Stimulated activated CD8-positive, alpha-beta memory T cell treated with anti-CD3 and anti-CD28 coated beads, Interleukin-7, amount 100 ng/mL, for 1 hour (primary cell): ENCODE measurements at places on chromosomes 7 and 10.

GRCh38 chr7:124460555-124460954, 305.0 kb downstream of the GPR37 start:
- no peak for DNase-seq

DNA sequence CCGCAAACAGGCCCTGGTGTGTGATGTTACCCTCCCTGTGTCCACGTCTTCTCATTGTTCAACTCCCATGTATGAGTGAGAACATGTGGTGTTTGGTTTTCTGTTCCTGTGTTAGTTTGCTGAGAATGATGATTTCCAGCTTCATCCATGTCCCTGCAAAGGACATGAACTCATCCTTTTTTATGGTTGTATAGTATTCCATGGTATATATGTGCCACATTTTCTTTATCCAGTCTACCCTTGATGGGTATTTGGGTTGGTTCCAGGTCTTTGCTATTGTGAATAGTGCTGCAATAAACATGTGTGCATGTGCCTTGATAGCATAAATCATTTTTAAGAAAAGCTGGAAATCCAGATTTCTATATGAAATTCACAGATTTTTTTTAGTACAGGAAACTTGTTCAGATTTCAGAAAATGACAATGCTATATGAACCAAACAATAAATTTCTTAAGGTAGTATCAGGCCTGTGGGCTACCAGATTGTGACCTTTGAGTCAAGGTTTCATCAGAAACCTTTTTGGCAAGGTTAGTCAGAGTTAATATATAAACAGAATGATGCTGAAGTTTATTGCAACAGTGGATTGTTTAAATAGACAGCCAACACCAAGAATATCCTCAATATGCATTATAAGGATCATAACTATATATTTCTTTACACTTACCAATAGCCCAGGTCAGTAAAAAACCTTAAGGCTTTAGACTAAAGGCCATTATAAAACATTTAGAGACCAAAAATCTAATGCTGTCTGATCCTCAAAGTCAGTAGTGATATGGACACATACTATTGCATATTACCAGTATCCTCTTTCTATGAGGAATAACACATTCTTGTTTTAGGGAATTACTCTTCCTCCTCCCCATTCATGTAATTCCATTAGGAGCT, 68.7 kb upstream of the PAPSS2 start:
- DNase-seq = no peak

- DNase-seq = no peak
Measured at GRCh38 chr7:155775691-155776090, 36.6 kb downstream of the SHH start.

- DNase-seq = no peak
Measured at GRCh38 chr10:110547139-110547761, 20.2 kb upstream of the SMC3 start.

- no peak for DNase-seq
Measured at GRCh38 chr10:49287689-49288340, 11.2 kb upstream of the C10orf71 start.

DNA sequence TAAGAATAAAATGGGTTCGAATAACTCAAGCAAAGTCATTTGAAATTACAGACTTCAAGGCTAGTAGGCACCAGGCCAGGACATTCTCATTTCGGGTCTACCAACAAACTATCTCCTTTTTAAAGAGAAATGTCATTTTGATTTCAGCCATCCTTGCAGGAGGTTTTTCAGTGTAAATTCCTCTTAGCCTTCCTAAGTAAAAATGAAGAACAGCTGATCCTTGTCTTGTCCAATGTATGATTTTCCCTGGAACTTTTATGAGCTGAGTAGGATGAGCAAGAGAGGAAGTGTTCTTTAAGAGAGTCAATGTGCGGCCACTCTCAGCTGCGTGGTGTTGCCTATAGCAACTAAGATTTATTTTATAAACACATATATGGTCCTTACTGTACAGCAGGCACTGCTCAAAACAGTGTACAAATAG, 110.1 kb downstream of the PLCE1 start:
- DNase-seq = no peak

DNA sequence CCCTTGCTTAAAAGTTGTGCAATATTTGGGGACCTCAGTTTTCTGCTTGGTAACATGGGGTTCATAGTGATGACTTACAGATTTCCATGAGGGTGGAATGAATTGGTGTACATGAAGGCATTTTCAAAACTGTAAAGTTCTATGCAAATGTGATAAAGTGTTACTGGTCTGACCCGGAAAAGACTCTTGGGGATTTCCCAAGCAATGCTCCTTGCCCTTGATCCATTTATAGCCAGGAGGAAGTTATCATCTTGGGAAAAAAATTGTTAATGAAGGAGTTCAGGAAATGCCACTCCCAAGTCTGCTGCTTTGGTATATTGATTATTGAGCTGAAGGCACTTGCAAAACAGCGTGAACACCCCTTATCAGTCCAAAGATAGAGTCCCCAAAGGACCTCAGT, 96.3 kb upstream of the ZPBP start:
- no peak for DNase-seq

DNA sequence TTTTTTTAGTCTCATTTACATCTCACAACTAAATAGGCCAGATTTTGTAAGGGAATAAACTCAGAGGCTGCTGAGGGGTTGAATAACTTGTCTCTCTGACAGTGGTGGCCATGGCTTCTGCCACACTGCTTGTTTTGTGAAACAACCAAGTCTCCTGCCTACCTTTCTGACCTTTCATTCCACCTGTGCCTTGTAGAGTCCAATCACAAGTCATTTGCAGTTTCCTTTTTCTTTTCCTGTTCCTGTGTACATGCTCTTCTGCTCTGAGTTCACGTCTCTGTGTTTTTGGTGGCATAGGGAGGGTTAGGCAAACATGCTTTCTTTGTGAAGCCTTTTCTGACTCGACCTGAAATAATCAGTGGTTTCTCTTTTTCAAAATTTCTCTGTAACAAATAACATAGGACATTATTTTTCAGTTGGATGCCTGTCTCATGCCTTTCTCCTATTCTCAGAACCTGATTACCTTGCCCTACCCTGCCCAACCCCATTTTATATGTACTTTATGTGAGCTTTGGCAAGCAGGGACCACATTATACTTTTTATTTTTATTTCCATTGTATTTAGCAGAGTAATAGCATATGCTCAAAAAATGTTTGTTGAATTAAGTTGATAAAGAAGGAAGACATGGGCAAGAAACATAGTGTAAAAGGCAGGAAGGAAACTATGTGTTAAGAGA, 81.7 kb downstream of the HDAC9 start:
- no peak for DNase-seq

DNA sequence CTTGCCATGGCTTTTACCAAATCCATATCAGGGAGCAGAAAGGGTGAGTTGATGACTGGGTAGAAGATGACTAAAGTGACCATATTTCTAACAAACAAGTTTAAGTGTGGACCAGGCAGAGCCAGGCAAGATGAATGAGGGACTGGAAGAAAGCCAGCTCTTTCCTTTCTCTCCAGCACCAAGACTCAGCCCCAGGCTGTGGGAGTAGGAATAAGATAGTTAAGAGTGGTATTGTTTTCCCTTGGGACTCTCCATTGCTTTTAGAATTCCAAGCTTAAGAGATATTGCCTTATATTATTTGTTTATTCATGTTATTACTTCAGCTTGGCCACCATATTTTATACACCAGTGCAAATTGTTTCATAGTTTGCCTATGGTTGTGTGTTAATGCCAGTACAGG, 28.8 kb upstream of the TSPAN33 start:
- no peak for DNase-seq

- DNase-seq = no peak
Measured at GRCh38 chr7:106887421-106887820, 22.3 kb downstream of the PIK3CG start.

- DNase-seq = no peak
Measured at GRCh38 chr10:3274414-3274813, 101.8 kb upstream of the PITRM1 start.

- DNase-seq = no peak
Measured at GRCh38 chr10:106053061-106053460, 1111.4 kb downstream of the SORCS1 start.

DNA sequence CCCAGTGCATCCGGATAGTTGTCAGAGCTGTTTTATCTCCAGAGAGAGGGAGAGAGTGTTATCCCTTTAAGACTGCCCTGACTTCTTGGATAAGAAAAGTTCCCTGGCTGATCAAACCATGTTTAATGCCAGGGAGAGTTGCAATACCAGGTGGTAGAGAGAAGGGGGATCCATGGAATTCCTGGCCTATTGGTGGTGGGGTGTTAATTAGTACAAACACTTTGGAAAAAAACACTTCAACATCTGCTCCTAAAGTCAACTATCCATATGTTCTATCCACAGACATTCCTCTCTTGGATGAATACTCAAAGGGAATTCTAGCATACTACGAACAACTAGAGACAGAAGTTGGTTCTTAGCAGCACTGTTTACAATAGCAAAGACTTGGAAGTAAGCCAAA, 307.2 kb downstream of the TCERG1L start:
- no peak for DNase-seq

DNA sequence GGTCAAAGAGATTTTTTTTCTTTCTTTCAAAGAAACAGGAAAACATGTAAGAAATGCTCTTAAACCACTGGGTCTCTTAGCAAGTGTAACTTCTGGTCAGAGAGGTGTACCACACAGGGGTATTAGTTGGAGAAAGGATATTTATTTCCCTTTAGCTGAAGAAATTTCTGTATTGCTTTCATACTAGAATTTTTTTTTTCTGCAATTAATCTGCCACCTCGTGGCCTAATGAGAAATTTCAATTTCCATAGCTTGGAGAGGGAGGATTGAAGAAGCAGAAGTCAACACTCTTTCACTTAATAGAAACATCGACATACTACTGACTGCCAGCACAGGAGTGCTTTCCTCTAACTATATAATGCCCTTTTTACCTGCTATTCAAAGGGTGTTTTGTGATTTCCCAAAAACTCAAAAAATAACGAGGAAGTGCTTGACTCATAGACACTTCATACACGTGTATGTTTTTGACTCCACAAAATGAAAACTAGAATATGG, 177.6 kb upstream of the NAMPT start:
- no peak for DNase-seq

- no peak for DNase-seq
Measured at GRCh38 chr10:427761-428519, 261.5 kb downstream of the DIP2C start.

DNA sequence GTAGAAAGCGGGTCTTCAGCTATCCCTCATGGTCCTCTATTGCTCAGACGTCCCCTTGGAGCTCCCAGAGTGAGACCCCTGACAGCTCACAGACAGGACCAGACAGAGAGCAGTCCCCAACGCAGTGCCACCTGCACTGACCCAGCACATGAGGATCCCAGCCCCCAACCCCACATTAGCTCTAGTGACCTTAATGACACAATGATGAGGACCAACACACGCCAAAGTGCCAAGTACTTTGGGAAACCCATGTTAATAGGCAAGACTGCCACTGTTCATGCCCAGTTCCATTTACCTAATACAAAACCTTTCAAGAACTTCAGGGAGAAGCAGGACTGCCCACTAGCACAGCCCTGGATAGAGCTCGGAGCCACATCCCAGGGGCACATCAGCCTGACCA, 5.7 kb upstream of the GRB10 start:
- DNase-seq = no peak

DNA sequence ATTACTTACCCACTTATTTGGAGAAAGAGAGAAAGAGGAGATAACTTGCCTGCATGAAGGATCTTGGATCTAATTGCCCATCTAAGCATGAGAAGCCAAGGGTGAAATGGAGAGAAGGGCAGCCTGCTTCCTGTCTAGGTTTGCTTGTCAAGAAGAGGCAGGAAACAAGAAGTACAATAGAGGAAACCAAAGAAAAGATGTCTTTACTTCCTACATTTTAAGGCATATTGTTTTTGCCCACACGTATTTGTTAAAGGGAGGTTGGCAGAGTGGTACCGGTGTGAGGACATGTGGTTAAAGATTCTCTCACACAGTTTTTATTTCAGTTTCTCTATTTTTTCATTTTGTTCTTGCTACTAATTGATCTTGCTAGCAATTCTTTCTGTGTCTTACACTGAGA, 6.0 kb upstream of the TAS2R38 start:
- DNase-seq = no peak

- DNase-seq = no peak
Measured at GRCh38 chr10:95706990-95707389, 13.3 kb upstream of the TCTN3 start.

GRCh38 chr7:47461161-47461560, 120.8 kb downstream of the TNS3 start:
- no peak for DNase-seq

- DNase-seq = no peak
Measured at GRCh38 chr7:128025380-128025779, 5.9 kb downstream of the LRRC4 start.

DNA sequence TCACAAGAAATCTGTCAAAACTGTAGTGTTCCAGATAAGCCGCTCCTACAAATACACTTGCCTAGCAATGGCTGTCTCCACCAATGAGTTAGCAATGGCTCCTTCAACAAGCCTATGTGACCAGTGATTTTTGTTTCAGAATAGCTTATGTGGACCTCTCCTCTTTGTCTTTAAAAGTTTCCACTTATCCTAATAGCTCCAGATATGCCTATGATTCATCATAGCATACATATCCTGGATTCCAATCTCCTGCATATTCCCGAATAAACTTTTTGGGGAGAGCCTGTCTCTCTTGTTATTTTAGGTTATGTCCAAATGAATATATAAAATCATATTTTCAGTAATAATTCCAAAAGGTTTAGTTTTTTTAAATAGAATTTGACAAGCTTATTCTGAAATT, 510.6 kb downstream of the ARL4A start:
- DNase-seq = no peak

- peak; percentile 48 for DNase-seq
Measured at GRCh38 chr7:74656441-74656836, 1.1 kb upstream of the GTF2I start.

- no peak for DNase-seq
Measured at GRCh38 chr10:114543456-114543855, 114.6 kb downstream of the ABLIM1 start.

- DNase-seq = peak; percentile 20
Measured at GRCh38 chr10:126749015-126749655, 78.6 kb upstream of the C10orf90 start.

DNA sequence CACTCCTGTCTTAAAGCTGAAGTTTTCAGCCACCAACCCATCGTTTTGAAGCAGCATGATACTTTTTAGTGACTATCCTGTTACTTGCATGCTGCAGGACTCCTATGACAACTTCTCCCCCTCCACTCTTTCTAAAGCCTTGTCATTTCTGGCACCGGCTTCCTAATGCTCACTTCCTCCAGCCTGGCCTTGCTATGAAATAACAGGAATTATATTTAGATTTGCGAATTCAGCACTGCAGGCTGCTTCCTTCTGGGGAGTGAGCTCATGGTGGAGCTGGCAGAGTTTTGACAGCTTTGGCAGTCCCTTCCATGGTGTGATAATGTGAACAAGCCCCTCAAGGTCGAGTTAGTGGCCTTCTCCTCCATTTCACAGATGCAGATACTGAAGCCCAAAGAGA, 13.4 kb downstream of the BLNK start:
- DNase-seq = no peak

DNA sequence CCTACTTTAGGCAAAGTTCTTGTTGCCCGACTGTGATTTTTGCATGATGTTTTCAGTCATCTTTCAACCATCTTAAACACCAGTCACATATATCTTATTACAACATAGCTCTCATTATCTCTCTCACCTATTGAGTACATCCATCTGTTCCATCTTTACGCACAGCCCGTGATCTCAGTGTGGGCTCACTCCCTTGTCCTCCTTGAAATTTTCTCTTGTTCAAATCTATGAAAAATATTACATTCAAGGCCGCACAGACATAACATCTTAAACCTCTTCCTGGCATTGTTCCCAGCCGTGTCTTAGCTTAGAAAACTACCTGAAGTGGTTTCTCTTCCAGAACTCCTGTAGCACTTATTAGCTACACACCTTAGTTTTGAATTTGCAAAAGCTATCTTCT, 32.6 kb downstream of the NET1 start:
- DNase-seq = no peak
